ENCODE measurements at places on chromosomes 6 and 20.

DNA sequence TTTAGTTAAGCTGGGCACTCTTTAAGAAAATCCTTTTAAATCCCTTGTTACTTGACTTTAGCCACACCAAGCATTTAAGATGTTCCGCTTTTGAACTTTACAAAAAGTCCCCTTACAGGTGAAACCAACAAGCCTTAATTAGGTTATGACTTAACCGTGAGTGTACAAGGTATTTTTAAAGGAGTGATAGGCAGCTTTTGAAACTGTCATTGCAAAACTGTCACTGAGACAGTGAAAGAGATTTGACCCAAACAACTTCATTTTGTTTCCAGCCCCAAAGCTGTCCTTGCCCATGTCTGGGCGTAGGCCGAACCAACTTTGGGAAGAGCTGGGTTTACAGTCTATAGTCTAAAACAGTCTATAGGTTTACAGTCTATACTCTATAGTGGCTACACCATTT lies 305.4 kb downstream of the FARS2 start:
- no peak for DNase-seq

DNA sequence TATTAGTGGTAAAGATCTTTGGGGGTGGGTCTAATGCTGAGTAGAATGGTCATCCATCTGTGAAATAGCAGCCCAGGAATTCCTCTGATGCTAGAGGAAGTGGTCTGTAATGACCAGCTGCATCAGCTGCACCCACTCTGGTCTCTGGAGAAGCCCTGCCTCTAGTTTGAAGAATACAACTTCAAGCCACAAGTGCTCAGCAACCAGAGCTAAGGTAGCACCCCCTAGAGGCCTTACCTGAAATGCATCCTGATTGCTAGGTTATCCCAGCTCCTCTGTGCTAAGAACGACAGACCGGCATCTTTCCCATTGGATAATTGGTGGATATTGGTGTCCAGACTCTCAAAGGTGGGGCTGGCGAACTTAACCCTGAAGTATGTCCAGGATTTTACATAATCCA lies 58.2 kb downstream of the DNAH8 start:
- DNase-seq: no peak

- no peak for DNase-seq
These were observed 170.9 kb downstream of the SCP2D1 start for GRCh38 chr20:18984238-18985200.

- no peak for DNase-seq
These were observed 85.8 kb downstream of the DZANK1 start for GRCh38 chr20:18380908-18381529.

DNA sequence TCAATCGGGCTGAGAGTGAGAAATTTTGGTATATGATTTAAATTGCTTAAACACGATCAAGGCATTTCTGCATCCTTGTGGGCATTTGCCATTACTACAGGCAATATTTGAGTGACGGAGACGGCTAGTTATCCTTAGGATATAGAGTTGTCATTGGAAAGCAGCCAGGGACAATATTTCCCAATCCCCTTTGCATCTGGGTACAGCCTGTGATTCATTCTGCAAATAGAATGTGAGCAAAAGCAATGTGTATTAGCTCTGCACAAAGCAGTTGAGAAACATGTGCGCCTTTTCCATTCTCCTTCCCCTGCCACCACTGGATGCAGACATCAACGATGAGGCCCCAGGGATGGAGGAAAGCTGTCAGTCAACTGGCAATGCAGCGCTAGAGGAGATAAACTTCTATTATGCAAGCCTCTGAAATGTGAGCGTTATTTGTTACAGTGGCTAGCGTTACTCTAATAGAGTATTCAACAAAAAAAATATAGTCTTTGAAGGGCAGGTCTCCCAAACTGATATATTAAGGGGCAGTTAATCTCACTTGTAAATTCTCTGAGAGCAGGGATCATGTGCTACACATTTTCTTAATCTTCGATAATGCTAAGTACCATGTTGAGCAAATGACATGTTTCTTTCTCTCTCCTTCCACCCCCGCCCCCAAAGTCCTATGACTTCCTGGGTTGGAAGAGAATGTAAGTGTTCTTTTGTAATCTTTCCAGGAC lies 37.1 kb upstream of the NCOA3 start:
- no peak for DNase-seq

DNA sequence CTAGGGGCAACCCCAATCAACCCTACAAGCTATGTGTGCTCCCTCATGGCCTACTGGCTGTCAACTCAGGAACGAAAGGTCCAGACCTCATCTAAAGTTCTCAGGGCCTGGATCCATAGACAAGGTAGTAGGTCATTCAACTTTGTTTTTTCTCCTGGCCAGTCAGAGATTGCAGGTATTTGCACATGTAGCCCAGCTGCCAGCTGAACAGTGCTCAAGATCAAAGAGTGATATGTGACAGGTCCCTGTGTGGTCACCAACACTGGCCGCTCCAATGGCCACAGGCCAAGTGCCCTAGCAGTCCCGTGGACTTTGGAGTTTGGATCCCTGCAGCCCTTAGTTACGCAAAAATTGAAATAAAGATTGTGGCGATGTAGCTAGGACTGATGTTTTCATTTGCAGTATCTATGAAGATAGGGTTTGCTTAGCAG lies 60.6 kb upstream of the ATXN1 start:
- DNase-seq: no peak

- no peak for DNase-seq
These were observed 143.9 kb upstream of the RALGAPA2 start for GRCh38 chr20:20856306-20856705.

DNA sequence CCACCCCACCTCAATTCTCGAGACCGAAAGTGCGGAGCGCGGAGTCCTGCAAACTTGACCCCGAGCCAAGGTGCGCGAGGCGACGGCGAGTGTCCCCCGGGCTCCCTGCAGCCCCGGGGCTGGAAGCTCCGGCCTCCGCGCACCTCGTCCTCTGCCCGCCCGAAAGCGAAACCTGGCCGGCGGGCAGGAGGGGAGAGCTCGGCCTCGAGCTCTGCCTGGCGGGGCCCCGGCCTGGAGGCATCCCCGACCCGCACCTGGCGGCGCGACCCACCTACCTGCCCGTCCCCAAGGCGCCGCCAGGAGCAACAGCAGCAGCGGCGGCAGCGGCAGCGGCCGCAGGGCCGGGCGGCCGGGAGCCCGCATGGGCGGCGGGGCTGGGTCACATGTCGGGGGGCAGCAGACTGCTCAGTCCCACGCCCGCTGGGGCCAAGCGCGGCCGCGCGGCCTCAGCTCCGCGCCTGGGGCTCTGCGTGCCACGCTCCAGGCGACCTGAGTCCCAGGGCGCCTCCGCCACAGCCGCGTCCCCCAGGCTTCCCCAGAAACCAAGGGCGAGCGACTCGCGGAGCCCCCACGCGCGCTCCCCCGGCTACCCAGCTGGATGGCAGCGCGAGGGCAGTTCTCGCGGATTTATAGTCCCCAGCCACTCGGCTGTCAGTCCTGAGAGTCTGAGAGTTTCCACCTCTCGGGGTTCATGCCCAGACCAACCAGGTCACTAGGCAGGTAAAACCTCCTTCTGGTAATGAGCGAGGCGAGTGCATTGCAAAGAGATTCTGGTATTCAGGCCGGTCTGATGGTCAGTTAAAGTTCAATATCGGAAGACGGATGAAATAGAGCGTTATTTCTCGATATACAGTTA lies at the start of gene IL20RA:
TSS of gene IL20RA (minus strand) at position 600 of the 856 bp plus-strand sequence. CDS start at position 363, 237 bp downstream.
- no peak for DNase-seq

GRCh38 chr6:40999569-40999968 lies 39.5 kb downstream of the UNC5CL start:
- no peak for DNase-seq

DNA sequence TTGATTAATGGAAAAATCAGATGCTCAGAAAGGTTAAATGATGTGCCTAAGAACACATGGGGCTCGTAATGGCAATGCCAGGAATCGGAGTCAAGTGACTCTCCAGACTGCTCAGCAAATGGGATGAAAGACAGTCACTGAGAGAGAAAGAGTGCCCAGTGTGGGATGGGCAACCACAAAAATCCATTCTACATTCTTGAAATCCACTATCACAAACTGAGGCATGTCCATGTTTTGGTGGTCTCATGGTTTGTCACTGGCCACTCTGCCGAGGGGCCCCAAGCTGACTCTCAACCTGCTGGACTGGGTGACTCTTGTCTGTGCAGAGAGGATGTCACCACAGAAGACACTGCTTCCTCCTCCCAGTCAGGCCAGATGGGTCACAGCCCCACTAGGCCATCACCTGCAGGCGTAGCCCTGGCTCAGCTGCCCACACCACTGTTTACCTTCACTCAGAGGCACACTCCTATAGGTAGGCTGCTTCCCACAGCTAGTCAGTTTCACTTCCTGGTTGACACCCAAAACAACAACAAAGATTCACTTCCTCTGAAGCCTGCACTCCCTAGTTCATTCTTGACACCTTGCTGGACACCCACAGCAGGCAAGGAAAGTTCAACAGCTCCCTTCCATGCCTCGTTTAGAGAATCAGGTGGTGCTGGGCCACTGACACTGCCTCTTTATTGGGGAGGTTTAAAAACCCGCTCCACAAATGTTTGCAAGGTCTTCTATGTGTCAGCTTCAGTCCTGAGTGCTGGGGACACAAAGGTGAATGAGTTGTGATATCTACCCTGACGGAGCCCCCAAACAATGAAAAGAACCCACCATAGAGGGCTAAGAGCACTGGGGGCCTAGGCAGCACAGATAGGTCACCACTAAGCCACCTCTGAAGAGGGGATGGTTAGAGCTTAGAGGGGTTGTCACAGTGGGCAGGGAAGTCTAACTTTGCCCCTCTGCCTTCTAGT lies 21.7 kb downstream of the MAP1LC3A start:
- DNase-seq: no peak

GRCh38 chr20:57608516-57608915 lies 11.7 kb downstream of the ZBP1 start:
- no peak for DNase-seq

DNA sequence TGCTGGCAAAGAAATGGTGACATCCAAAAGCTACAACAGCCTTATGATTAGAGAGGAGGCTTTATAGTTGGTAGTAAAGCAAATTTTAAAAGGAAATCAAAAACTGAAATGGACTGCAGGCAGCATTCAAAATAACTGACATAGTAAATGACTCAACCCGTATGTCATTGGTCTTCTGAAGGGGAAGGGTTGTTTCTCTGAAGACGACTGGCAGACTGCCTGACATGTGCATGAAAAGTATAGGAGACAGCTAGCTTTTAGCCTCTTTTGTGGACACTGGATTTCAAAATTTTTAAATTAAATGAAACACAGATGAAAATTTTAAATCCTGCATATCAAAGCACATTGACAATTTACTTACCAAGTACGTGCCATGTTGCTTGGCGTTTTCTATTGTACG lies 90.7 kb downstream of the TRMT6 start:
- no peak for DNase-seq

DNA sequence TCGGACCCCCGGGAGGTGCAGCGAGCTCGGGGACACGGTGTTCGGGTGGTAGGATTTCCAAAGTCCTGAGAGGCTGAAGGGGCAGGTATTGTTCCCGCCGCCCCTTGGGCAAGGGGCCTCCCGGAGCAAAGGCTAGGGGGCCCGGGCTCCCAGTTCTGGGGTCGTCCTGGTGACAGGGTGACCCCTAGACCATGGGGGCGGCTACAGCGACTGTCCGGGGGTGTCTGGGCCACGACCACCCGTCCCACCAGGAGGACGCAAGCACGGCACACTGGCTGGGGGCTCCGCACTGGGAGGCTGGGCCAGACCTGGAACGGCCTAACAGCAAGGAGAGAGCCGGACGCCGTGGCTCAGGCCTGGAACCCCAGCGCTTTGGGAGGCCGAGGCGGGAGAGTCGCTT lies 55.6 kb downstream of the PRR18 start:
- no peak for DNase-seq

- DNase-seq: no peak
These were observed 111.0 kb upstream of the HS3ST5 start for GRCh38 chr6:114453737-114454276.

GRCh38 chr20:31894980-31895675 lies 24.7 kb downstream of the TTLL9 start:
- no peak for DNase-seq

DNA sequence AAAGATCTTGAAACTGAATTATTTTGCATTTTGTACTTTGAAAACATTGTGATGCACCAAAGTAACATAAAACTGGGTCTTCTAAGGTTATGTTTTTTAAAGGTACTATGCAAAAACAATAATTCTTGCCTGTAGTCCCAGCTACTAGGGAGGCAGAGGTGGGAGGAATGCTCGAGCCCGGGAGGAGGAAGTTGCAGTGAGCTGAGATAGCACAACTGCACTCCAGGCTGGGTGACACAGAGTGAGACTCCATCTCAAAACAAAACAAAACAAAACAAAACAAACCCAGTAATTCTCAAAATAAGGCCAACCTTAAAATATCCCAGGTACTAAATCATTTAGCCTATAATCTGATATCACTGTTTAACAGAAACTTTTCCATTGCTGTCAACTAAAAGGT lies 269.6 kb downstream of the KHDC1L start:
- DNase-seq: no peak

GRCh38 chr6:166278579-166279392 lies 29.4 kb downstream of the PRR18 start:
- DNase-seq: no peak

GRCh38 chr6:113315879-113316278 lies 541.3 kb upstream of the MARCKS start:
- DNase-seq: no peak

- no peak for DNase-seq
These were observed 54.0 kb downstream of the NPEPL1 start for GRCh38 chr20:58746620-58747019.

DNA sequence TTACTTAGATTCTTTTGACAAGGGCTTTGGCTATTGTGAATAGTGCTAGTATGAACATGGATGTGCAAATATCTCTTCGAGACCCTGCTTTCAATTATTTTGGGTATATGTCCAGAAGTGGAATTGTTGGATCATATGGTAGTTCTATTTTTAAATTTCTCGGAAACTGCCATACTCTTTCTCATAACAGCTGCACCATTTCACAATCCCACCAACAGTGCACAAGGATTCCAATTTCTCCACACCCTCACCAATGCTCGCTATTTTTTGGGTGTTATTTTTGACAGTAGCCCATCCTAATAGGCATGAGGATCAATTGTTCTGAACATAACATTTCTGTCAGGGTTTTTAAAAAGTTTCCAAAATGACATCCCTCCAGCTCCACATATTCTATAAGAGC lies 69.2 kb upstream of the ESR1 start:
- no peak for DNase-seq

GRCh38 chr6:158638324-158638854 lies 6.2 kb downstream of the DYNLT1 start:
- DNase-seq: no peak

DNA sequence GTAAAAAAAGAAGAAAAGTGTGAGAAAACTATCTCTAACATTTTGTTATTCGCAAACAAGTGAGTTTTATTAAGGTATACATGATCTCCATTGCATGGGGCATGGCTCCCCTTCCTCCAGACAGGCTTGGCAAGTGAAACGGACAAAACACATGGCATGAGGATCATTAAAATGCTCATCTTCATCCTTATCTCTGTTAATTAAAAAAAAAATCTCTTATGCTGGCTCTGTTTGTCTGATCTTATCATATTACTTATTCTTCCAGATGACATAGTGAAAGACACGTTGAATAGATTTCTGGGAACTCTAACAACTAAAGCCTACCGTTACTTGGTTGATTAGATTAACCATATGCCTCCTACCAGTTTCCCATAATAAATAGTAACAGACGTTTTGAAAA lies 89.4 kb downstream of the CLVS2 start:
- DNase-seq: no peak
